ENCODE measurements at places on chromosomes 4 and X. TPM values are rescaled to one million over a fixed set of nuclear protein-coding genes. Genes with fewer than 3 reads are reported as not detected.
A peak's percentile ranks its signal among the peaks of the same experiment; 100 is the strongest.

GRCh38 chr4:161988946-161989345 is 174.9 kb downstream of the FSTL5 start:
- H3K27ac ChIP-seq = no peak overlapping the region
- no peak for DNase-seq
- H3K4me3 ChIP-seq = no peak overlapping the region
- no peaks in the 10 kb centered on the region for H3K27me3 ChIP-seq
- no peaks in the 10 kb centered on the region for H3K36me3 ChIP-seq
- no peaks in the 10 kb centered on the region for H3K4me1 ChIP-seq

GRCh38 chr4:163175971-163176958 is 9.6 kb upstream of the NAF1 start:
- no peaks in the 10 kb centered on the region for H3K27me3 ChIP-seq
- DNase-seq = no peak
- no peaks in the 10 kb centered on the region for H3K36me3 ChIP-seq
- H3K4me1 ChIP-seq = no peaks in the 10 kb centered on the region
- no peak overlapping the region for H3K4me3 ChIP-seq
- H3K27ac ChIP-seq = no peak overlapping the region

GRCh38 chr4:6445403-6446129 is 26.8 kb downstream of the PPP2R2C start:
- no peaks in the 10 kb centered on the region for H3K4me1 ChIP-seq
- no peak for DNase-seq
- H3K27ac ChIP-seq = no peak overlapping the region

DNA sequence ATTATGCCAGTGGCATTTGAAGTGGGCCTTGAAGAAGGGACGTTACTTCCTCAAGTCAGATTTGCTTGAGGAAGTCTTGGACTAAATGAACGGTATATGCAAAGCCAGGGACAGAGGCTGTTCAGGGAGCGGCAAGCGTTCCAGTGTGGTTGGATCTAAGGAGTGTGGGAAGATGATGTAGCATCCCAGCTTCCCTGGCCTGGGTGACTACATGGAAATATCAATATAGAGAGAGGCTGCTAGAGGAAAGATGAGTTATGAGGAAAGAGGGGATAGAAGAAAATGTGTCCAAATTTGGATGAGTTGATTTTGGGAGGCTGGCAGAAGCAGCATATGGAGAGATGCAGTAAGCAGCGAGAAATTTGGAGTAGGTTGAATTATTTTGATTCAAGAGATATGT is 432.5 kb upstream of the TENM3 start:
- no peak overlapping the region for H3K4me3 ChIP-seq
- no peak overlapping the region for H3K27ac ChIP-seq
- no peaks in the 10 kb centered on the region for H3K27me3 ChIP-seq
- H3K4me1 ChIP-seq = peaks cover 27% of the 10 kb centered on the region
- DNase-seq = no peak

GRCh38 chrX:112857478-112857878 is 16.8 kb upstream of the AMOT start:
- H3K27ac ChIP-seq = no peak overlapping the region
- no peak for DNase-seq
- no peaks in the 10 kb centered on the region for H3K27me3 ChIP-seq
- H3K4me3 ChIP-seq = no peak overlapping the region
- no peaks in the 10 kb centered on the region for H3K36me3 ChIP-seq

GRCh38 chrX:110159235-110159634 is 156.3 kb downstream of the TMEM164 start:
- DNase-seq = no peak
- no peak overlapping the region for H3K4me3 ChIP-seq
- H3K27me3 ChIP-seq = no peaks in the 10 kb centered on the region
- H3K27ac ChIP-seq = no peak overlapping the region

GRCh38 chr4:84939113-84939512 is 27.4 kb downstream of the WDFY3 start:
- H3K4me3 ChIP-seq = no peak overlapping the region
- H3K27ac ChIP-seq = no peak overlapping the region
- peaks cover 3% of the 10 kb centered on the region for H3K4me1 ChIP-seq
- DNase-seq = no peak
- peaks cover 37% of the 10 kb centered on the region for H3K36me3 ChIP-seq

TEX13B gene
- total RNA-seq = not detected

GRCh38 chr4:157447195-157447594 is 226.7 kb downstream of the GRIA2 start:
- H3K4me1 ChIP-seq = no peaks in the 10 kb centered on the region
- no peak for DNase-seq
- no peak overlapping the region for H3K4me3 ChIP-seq
- no peaks in the 10 kb centered on the region for H3K36me3 ChIP-seq
- H3K27me3 ChIP-seq = no peaks in the 10 kb centered on the region
- no peak overlapping the region for H3K27ac ChIP-seq

POF1B gene
- 6.6 TPM for total RNA-seq

GRCh38 chrX:100379388-100379986 is 30.6 kb downstream of the PCDH19 start:
- H3K27ac ChIP-seq = no peak overlapping the region
- peak; percentile 8 for DNase-seq
- H3K4me1 ChIP-seq = no peaks in the 10 kb centered on the region
- H3K36me3 ChIP-seq = no peaks in the 10 kb centered on the region
- no peak overlapping the region for H3K4me3 ChIP-seq
- no peaks in the 10 kb centered on the region for H3K27me3 ChIP-seq

GRCh38 chrX:110086162-110086915 is 83.4 kb downstream of the TMEM164 start:
- no peak overlapping the region for H3K4me3 ChIP-seq
- no peak for DNase-seq
- no peaks in the 10 kb centered on the region for H3K27me3 ChIP-seq
- H3K27ac ChIP-seq = no peak overlapping the region

DNA sequence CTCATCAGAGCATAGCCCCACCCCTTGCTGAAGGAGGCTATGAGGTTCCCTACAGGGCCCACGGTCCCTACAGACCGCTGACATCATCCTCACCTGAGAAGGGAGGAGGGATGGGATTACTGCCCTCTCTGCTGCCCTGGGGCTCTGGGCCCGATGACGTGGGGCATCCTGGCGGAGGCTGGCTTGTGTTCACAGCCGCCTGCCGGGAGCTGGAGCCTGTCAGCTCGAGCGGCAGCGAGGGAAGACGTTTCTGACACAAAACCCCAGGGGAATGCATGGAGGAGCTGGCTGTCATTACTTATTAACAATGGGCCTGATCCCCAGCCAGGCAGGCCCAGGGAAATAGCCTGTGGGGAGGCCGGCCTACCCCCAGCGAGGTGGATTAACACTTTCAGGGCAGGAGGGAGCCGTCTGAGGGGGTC is 106.6 kb upstream of the ATP6AP2 start:
- H3K27ac ChIP-seq = peak overlapping the region; percentile 17
- H3K4me3 ChIP-seq = no peak overlapping the region
- H3K27me3 ChIP-seq = no peaks in the 10 kb centered on the region
- H3K36me3 ChIP-seq = no peaks in the 10 kb centered on the region
- peak; percentile 66 for DNase-seq

TKTL2 gene
- total RNA-seq = not detected

DNA sequence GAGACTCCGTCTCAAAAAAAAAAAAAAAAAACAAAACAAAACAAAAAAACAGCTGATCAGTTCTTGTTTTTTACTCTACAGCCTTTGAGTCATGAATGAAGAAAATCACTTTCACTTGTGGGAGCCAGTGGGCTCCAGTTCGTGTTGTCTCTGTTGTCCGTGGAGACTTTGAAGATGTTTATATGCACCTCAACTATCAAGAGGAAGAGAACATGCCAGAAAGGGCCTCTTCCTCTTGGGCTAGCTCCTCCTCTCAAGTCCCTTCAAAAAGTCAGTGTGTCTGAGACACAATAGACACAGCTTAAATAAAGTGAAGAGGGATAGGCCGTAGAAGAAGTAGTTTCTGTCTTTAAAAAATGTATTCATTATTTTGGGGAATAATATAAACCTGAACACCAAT is 182.7 kb downstream of the KDR start:
- H3K4me1 ChIP-seq = no peaks in the 10 kb centered on the region
- H3K27me3 ChIP-seq = no peaks in the 10 kb centered on the region
- no peak overlapping the region for H3K4me3 ChIP-seq
- DNase-seq = no peak
- H3K27ac ChIP-seq = no peak overlapping the region

DNA sequence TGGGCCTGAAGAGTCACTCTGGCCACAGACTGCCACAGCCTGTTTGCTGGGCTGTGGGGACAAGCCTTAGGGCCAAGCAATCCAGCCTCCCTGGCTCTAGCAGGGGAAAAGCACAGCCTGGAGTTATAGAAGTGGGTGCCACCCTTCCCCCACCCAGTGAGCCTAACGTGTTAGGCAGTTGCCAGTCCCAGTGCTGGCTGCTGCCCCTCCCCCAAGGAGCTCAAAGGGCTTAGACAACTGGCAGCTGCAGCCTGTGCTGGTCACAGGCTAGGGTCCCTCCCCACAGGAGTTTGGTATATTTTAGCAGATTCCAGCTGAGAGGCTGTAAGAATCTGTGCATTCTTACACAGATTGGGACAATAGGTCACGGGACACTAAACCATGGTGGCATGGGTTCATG is 370.3 kb upstream of the FGF16 start:
- no peaks in the 10 kb centered on the region for H3K36me3 ChIP-seq
- DNase-seq = peak; percentile 82
- peak overlapping the region; percentile 80 for H3K27ac ChIP-seq
- no peaks in the 10 kb centered on the region for H3K27me3 ChIP-seq
- no peak overlapping the region for H3K4me3 ChIP-seq

DNA sequence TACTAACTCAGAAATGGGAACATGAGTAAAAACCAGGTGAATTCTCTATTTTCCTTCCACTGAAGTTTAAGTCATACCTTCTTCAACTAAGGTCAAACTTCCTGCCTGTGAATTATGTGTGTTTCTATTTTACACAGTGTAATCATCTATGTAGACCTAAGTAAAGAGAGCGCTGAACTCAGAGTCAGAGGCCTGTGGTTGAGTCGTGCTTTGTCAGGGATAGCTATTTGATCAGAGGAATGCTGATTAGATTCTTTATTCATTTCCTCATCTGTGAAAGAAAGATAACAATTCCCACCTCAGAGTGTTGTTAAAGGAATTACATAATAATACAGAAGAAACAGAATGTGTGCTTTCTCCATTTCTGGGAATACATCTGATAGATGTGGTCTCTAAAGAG is 654.1 kb downstream of the STIM2 start:
- H3K4me1 ChIP-seq = no peaks in the 10 kb centered on the region
- H3K27ac ChIP-seq = no peak overlapping the region
- no peaks in the 10 kb centered on the region for H3K27me3 ChIP-seq
- no peak overlapping the region for H3K4me3 ChIP-seq

DNA sequence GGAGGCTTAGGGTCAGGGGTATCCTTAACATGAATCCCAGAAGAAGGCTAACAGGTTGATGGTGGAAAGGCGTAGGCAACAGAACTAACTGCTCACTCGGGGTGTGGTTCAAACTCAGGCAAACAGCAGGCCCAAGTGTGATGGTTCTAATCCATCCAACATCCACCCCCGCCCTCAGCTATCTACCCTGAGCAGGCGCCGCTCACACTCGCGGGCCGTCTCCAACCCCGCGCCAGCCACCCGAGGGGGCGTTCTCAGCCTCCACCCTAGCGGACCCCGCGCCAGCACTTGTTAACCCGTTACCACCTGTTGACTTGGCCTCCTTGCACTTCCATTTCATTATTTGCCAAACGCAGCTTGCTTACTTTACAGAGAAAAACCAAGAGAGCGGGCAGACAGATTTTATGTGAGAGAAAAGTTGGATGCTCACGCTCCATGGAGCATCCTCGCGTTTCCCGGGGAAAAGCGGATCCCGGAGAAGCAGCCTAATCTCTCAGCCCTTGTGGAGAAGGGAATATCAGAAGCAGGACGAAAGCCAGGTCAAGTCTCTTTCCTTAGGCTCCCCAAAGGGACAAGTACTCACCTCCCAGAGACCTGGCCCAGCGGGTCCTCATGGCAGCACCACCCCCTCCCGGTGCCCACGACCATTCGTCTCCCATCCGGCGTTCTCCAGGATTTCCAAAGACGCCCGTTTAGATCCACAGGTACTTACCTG is 773 bp downstream of the SNCA start:
- DNase-seq = peak; percentile 31
- H3K27me3 ChIP-seq = no peaks in the 10 kb centered on the region
- peaks cover 8% of the 10 kb centered on the region for H3K36me3 ChIP-seq
- peak overlapping the region; percentile 61 for H3K27ac ChIP-seq
- peak overlapping the region; percentile 89 for H3K4me3 ChIP-seq

GPR78 gene
- 1.4 TPM for total RNA-seq

DNA sequence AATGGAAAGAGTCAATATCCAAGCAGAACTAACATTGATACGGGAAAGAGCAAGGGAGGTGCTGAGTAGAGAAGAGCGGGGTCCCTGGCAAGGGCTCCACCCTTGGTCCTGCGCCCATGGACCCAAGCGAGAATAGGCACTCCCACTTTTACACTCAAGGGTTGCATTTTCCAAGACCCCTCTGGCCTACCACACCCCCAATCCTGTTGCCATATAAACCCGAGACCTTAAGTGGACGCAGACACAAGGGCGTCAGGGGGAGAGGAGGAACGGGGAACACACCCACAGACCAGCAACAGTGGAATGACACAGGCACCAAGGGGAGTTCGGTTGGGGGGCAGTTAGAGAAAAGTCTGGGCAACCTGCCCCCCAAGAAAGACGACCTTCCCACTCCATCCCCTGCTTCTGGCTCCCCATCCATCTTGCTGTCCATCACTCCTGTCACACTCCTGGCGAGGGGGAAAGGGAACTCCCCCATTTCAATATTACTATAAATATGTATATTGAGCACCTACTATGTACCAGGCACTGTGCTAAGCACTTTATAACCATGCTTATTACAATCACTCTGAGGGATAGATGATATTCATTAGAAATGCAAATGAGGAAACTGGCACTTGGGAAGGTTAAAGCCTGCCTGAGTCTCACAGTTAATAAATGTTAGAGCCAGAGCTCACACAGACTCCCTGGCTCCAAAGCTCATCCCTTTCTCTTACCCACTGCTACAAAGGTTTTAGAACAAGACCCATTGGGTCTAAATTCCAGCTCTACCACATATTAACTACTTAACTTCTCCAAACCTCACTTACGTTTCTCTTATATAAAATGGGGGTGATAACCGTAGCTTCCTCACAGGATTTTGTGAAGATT is 51.7 kb downstream of the SCD5 start:
- no peak overlapping the region for H3K4me3 ChIP-seq
- DNase-seq = no peak
- H3K4me1 ChIP-seq = peaks cover 12% of the 10 kb centered on the region
- no peaks in the 10 kb centered on the region for H3K27me3 ChIP-seq

DNA sequence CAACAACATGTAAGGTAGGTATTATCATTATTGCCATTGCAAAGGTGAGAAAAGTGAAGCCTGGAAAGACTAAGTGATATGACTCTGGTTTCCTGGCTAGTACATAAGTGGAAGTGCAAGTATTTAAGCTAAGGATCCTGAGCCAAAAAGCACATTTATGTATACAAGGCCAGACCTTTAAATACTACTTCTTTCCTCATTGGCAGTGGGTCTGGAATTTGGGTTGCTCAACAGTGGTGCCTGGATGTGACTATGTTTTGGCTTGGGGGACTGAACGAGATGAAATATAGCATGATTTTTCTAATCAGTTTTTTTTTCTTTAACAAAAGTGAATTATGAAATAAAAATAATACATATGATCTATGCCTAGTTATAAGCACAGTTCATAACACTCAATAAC is 7.4 kb upstream of the FGF13 start:
- no peaks in the 10 kb centered on the region for H3K27me3 ChIP-seq
- no peak overlapping the region for H3K27ac ChIP-seq
- no peak for DNase-seq
- no peaks in the 10 kb centered on the region for H3K36me3 ChIP-seq

- no peaks in the 10 kb centered on the region for H3K27me3 ChIP-seq
- no peaks in the 10 kb centered on the region for H3K36me3 ChIP-seq
- DNase-seq = no peak
- H3K27ac ChIP-seq = no peak overlapping the region
Measured at GRCh38 chr4:138039010-138039409, 203.1 kb downstream of the SLC7A11 start.

- H3K4me1 ChIP-seq = no peaks in the 10 kb centered on the region
- peak overlapping the region; percentile 81 for H3K27ac ChIP-seq
- no peaks in the 10 kb centered on the region for H3K27me3 ChIP-seq
- no peaks in the 10 kb centered on the region for H3K36me3 ChIP-seq
Measured at GRCh38 chrX:48737940-48738339, 23.6 kb upstream of the GLOD5 start.
